ENCODE measurements at places on chromosomes 12 and 14. TPM values are rescaled to one million over a fixed set of nuclear protein-coding genes. Genes with fewer than 3 reads are reported as not detected.

DNA sequence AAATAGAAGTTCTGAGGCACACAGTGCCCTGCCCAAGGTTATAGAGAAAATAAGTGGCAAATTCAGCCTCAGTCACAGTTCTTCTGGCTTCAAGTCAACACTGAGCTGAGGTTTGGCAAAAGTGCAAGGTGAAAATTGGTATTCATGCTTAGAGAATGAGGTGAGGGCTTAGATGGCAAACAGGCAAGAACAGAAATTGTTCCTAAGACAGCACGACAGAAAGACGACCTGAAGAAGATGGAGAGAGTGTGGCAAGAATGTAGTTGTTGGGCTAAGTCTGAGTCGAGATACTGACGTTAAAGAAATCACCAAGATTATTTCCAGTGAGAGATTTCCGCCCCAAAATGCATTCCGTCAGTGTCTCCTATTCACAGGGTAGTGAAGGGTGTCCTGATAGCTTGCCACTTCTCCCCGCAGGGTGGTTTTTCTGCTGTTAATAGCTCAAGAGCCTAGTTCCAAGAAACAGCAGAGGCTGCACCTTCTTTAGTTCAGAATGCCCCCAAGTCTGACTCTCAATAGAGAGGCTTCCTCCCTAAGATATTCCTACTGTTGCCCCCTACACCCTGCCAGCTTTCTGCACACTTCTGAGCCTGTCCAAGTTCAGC lies 260.8 kb upstream of the AMIGO2 start:
- DNase-seq: no peak

GRCh38 chr12:74021937-74022336 lies 515.7 kb upstream of the ATXN7L3B start:
- peak; percentile 10 for DNase-seq

DNA sequence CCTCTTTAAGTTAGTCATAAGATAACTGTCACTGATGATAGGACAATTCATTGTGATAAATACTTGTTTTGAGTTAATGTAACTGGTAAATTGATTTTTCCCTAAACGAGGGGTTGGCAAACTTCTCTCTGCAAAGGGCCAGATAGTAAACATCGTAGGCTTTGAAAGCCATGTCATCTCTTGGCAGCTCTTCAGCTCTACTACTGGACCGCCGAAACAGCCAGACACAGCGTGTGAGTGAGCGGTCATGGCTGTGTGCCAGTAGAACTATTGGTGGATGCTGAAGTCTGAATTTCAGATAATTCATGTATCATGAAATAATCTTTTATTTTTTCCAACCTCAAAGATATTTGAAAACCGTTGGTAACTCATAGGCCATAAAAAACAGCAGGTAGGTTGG lies 9.9 kb downstream of the PIWIL1 start:
- no peak for DNase-seq

DNA sequence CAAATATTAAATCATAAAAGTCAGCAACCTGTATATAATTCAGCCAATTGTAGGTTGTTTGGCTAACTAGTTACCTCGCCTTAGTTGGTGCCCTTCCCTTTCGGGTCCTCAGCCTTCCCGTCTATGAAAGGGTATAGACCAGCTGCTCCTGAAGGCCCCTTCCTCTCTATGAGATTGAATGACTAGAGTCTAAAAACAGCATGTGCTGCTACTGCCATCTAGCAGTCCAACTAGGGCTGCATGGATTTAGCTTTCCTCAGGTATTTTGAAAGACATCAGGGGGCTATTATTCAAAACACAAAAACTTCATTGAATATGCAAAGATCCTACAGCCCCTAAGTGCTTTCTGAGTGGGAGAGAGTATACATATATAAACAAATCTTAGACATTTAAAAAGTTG lies 37.0 kb upstream of the TMEM263 start:
- DNase-seq: no peak

The MYF5 gene
- total RNA-seq: not detected

The PRIMA1 gene
- total RNA-seq: 0.24 TPM

The RPS6KA5 gene
- total RNA-seq: 1.7 TPM

The KRT73 gene
- total RNA-seq: not detected
